Left kidney (tissue), 8 donors: ENCODE measurements at places on chromosomes 4 and X. TPM values are rescaled to one million over a fixed set of nuclear protein-coding genes. Genes with fewer than 3 reads are reported as not detected.
A peak's percentile ranks its signal among the peaks of the same experiment; 100 is the strongest.

GRCh38 chr4:82525307-82525911, 36.4 kb downstream of the TMEM150C start:
- DNase-seq = peak; percentile 8

DNA sequence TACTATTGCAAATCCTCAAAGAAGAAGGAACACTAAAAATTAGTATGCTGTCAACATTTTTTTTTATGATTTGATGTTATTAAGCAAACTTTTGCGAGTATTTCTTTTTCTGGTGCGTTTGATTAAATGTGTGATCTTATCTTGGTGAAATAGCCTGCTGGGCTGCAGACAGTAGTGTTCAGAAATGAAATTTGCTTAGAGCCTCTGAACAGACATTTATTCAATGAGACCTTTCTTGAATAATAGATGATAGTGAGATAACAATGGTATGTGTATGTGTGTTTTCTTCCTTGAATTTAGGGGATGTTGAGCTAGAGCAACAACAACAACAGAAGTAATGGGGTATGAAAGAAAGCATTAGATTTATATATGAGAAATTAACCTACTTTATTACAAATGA, 12.7 kb downstream of the ADGRL3 start:
- no peak for DNase-seq

DNA sequence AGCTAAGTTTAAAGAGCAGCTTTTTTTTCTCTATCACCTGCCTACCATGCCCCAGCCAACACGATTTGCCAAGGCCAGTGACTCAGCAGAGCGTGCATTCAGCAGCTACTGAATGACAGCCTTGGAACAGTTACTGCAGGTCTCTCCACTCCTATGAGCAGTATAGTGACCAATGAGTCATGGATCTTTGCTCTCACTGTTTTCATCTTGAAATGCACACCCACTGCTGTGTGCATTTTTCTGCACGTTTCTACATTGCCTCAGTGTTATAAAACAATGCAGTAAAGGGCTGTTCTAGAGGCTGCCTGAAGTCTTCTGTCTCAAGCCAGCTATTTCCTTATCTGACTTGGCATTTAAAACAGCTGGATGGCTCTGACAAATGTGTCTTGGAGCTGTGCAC, 66.0 kb upstream of the C4orf54 start:
- no peak for DNase-seq

GRCh38 chr4:32689518-32689917, 1969.3 kb downstream of the PCDH7 start:
- no peak for DNase-seq

DNA sequence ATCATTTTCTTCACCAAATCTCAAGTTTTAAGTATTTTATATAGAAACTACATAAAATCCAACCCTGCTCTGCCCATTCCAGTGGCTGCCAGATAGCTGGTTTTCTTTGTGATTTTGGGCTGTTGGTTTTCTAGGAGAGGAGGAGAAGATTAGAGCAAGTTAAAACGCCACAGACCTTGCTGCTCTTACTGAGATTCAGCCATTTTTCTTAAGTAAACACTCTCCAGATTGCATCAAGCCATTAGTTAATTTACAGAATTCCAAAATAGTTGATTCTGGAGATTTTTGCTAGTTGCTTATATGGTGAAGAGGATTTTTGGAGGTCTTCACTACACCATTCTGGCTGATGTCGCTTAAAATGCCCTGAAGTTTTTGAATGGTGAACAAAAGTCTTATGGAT, 366.2 kb downstream of the MAPK10 start:
- no peak for DNase-seq

DNA sequence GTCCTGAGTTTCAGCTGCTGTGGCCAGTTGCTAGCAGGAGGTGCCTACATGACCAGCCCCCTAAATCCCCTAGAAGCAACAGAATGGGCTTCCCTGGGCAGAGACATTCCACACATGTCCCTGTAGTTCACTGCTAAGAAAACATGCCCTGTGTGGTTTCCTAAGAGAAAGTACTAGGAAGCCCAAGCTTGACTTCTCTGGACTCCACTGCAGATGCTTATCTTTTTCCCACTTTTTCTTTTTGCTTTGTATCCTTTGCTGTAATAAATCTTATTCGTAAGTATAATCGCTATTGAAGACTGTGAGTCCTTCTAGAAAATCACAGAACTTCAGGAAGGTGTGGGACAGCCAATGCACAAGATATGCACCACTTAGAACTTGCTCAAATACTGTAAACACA, 15.6 kb downstream of the RPGR start:
- no peak for DNase-seq

DNA sequence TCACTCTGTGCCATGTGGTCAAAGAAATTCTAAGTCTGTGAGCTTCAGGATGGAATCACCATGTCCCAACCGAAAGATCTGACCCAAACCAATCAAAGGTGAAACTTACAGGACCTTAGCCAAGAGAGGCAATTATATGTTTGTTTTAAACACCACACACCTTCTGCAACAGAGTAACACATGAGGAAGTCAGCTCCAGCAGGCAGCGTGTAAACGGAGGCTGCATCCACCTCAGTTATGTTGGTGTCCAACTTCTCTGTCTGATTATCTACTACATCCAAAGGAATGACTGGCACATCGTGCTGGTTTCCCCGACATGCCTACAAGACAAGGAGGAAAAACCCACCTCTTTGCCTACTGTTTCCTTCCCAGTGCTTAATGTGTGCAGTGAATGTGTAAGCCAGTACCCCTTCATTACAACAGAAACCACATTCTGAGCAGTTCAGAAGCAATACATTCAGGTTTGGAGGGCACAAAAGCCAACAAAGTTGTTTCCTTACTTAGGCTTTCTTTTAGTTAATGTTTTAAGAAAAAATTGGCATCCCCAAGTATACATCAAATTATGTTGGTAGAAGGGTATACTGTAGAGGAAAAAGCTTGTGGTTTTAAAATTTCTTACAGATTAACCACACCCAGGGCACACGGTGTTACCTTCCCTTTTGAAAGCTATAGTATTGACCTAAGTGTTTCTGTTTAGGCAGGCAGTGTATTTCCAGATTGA, 12.4 kb downstream of the CASP6 start:
- DNase-seq = no peak

Gene ITGB1BP2
- polyA plus RNA-seq = 2.8 TPM
